ENCODE measurements at places on chromosomes 1 and 21.

GRCh38 chr21:42479582-42479981, 16.4 kb downstream of the RSPH1 start:
- DNase-seq, result no peak

GRCh38 chr21:38950435-38951094, 144.8 kb downstream of the ETS2 start:
- DNase-seq, result no peak

DNA sequence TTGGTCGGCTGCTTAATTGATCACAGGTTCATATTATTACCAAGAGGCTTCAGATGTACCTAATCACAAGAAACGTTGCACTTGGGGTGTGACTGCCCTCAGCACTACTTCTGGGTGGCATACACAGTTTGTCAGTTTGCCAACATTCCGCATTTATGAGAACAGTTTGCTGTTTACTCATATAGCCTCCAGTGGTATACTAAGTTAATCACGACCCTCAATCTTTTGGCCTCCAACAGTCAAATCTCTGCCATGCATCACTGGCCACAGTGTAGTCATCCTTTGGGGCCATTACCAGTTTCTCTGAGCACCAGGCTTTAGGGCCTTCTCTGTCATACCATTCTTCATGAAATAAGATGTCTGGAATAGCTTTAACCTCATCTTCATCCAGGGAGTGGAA, 62.8 kb upstream of the BCL9 start:
- DNase-seq, result no peak

DNA sequence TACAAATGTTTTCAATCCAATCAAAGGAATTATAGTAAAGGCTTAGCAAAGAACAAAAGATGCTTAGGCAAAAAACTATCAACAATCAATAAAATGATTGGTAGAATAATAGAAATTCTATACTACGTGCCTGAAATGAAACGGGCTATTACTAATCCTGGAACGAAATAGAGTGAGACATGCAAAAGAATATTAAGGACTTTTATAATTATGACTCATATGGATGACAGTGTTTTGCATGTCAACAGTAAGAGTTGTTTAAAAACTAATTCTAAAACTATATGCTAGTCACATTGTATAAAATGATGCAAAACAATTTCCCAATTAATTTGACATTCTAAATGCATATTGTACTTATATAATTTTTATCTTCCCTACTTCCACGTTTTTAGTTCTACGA, 35.6 kb downstream of the LRRIQ3 start:
- DNase-seq, result no peak

DNA sequence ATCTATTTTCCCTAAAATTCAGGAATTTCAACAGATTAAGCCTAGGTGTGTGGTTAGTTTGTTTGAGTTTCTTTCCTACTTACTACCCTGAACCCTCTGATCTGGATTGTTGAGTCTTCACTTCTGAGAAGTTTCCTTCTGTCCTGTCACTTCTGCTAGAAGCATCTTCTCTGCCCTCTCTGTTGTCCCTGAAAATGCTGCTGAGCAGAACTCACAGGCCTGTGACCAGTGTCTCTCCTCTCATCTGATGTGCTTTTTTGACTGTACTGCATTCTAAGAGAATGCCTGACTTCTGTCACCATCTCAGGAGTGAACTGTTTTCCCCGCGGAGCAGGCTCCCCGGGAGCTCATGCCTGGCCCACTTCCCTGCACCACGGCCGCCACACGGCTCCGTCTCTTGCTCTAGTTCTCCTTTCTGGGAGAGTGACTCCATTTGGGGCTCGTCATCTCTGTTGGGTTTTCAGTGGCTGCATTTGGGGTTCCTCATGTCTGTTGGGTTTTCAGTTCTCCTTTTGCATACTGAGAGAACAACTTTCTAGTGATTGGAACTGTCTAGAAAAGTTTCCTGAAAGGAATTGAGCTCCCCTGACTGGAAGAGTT, 77.9 kb downstream of the POFUT2 start:
- DNase-seq, result no peak

GRCh38 chr1:213484333-213484732, 433.3 kb downstream of the RPS6KC1 start:
- no peak for DNase-seq

DNA sequence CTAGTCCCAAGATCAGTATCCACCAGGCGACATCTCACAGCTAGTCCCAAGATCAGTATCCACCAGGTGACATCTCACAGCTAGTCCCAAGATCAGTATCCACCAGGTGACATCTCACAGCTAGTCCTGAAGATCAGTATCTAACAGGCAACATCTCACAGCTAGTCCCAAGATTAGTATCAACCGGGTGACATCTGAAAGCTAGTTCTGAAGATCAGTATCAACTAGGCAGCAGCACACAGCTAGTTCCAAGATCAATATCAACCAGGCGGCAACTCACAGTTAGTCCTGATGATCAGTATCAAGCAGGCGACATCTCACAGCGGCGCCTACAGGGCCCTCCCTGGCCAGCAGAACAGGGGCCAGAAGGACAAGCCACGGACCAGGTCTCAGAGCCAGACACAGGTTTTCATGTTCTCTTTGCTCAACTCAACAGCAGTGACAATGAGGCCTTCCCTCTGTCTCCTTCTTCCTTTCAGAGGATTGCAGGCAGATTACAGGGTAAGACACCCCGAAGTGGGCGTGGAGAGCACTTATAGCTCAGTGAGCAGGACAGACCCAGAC, 32.5 kb downstream of the NPHP4 start:
- DNase-seq, result no peak

DNA sequence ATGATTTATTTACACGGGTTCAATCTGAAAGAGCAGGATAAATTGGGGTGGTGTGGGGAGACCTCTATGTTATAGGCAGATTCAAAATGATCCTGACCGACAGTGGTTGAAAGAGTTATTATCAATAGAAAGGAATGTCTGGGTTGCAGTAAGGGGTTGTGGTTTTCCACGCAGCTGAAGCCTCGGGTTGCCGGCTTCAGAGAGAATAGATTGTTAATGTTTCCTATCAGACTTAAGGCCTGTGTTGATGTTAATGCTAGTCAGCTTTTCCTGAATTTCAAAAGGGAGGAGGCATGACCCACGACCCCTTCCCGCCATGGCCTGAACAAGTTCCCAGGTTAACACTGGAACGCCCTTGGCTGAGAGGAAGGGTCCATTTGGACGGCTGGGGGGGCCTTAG, 2.2 kb upstream of the UBE2J2 start:
- no peak for DNase-seq

DNA sequence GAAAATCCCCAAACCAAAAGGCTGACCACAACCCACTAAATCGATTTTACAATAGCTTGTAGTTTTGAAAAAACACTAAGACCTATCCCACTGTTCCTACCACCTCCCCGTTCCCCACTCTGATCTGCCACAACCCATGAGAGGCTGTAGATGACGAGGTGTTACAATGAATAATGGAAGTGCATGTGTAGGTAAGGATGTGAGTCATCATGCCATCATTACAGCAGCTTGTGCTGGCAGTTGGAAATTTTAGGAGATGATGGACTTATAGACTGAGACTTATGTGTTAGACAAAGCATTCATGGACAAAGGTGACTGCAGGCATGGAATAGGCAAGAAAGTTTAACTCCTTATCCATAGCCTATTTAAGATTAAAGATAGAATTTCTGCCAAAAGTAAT, 184.7 kb upstream of the CACYBP start:
- DNase-seq, result no peak

GRCh38 chr21:34651642-34652041, 17.2 kb upstream of the CLIC6 start:
- no peak for DNase-seq

GRCh38 chr1:246306415-246307037, 200.6 kb downstream of the SMYD3 start:
- DNase-seq, result no peak

DNA sequence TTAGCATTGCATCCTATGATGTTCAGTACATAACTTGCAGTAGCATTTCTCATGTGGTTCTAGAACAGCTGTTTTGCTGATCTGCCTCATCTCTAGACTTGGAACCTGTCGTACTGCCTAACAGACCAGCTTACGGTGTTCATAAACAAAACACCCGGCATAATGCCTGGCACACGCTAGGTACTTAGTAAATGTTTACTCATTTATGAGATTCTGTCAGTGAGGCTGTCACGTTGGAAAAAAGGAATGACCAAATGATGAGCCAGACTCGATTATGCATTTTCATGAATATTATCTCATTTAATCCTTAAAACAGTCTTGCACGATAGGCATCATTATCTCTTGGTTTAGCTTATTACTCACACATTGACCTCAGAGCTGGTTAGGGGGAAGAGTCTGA, 46.4 kb downstream of the CACHD1 start:
- no peak for DNase-seq

DNA sequence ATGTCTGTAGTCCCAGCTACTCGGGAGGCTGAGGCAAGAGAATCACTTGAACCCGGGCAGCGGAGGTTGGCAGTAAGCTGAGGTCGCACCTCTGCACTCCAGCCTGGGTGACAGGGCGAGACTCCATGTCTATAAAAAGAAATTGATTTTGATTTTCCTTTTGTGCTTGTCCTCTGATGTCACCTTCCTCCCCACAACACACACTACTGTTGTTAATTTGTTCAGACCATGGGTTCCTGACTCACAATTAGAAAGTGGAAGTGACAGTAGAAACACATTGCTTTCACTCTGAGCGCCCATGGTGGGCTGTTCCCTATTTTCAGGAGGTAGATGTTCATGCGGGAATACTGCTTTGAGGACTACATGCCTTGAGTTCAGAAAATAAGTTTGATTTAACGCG, 165.5 kb upstream of the KCNJ6 start:
- DNase-seq, result no peak

GRCh38 chr1:248802454-248802853, 23.3 kb downstream of the SH3BP5L start:
- DNase-seq, result no peak

DNA sequence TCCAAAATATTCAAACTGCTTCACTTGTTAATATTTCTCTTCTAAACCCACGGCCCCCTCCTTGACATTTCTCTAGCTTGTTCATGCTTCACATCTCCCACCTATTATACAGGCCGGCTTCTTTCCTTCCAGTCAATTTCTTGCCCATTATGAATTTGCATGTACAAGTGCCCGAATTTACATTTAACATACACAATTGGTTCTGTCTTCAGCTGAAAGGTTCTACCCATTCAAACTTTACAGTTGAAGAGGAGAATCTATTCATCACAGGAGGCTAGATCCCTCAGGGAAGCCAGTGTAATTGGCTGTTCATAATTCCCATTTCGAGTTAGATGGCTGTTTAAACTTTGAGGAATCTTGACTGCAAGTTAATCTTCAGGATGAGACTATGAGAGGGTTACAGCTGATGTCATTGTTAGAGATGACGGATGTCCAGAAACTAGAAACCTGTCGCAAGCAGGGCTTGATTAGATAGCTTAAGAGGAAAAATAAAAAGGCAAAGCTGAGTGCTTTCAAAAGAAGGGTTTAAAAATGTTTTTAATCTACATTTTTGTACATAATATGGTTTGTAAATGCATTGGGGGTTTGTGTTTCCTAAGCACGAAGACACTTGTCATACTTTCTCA, 157.0 kb downstream of the ADSS2 start:
- DNase-seq, result no peak

DNA sequence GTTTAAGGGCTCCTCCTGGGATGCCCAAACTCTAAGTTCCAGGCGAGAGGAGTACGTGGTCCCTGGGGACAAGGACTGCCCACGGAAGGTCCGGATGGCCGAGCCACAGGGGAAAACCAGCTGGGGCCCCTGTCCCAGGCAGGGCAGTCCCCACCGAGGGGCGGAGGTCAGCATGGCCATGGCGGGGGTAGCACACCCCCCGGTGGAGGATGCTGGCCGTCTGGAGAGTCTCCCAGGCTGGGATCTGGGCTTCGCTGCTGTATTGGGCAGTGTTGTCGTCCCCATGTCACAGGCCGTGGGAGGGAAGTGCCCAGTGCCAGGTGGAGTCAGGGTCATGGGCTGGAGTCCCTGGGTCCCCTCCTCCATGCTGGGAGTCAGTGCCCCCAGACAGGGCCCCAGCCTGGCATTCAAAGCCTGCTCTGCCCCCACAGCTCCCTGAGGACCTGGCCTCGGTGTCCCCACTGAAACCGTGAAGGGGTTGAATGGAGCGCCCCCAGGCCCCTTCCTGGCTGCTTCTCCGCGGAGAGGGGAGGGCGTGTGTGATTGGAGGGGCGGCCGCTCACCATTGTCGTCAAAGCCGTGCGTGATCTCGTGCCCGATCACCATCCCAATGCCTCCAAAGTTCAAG, 6.8 kb downstream of the PRXL2B start:
- DNase-seq, result no peak

DNA sequence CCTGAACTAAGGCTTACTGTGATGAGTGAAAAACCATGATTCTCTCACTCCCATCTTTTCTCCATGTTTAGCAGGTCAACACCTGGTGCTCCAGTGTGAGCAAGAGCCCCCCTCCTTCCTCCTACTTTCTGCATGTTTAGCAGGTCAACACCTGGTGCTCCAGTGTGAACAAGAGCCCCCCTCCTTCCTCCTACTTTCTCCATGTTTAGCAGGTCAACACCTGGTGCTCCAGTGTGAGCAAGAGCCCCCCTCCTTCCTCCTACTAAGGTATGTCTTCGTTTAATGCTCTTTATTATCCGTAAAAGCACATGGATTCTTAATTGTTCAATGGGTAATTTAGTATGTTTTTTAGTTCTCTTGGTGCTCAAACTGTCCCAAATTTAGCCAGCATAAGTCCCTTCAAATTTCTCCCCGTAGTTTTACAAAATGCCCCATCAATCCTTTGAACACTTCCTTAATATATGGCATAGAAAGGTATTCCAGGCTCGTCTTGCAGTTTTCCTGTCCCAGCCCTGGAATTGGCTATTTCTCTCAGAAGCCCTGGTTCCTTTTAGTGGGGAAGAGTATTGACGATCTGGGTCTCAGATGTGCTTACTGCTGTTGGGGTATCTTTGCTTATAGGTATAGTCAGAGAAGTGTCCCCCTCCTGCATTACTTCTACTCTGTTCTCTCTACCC, 760.8 kb upstream of the TPTE start:
- DNase-seq, result no peak

DNA sequence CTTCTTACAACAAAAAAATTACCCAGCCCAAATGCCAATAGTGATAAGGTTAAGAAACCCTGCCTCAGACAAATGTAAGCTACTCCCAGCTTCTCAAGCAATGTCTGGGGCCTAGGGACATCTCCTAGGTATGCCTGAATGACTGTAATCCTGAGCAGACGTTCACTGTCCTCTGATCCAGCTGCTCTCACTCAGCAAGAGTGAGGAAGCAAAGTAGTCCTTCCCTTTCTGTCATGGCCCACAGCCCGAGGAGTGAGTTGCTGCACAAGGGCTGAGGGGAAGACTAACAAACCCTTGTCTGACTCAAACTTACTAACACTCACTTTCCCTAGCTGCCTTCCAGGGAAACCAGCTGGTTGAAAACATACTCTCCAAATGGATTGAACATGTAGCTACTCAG, 124.9 kb upstream of the TNFSF4 start:
- DNase-seq, result no peak

DNA sequence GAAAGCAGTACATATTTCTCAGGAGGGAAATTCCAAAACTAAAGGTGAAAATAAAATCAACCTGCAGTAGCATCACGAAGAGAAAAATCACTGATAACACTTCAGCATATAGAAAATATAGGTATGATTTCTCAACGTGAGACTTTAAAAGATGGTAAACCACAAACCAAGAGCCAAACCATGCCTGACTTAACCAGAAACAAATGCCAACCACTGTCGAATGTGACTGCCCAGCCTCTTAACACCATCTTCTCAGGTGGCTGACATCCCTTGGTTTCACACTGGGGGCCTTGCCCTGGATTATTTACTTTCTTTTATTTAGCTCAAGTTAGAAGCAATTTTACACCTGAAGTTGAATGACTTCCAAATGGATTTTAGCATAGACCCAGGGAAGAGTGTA, 10.1 kb downstream of the HMGCS2 start:
- DNase-seq, result no peak
